Hematopoietic multipotent progenitor cell treated with erythropoietin and hydrocortisone succinate and interleukin-3 and kit ligand, for 4 days (in vitro differentiated cells): ENCODE measurements at places on chromosomes 7 and 10.

- peak; percentile 71 for DNase-seq
Measured at GRCh38 chr10:47133871-47134570, 166.0 kb upstream of the GDF10 start.

DNA sequence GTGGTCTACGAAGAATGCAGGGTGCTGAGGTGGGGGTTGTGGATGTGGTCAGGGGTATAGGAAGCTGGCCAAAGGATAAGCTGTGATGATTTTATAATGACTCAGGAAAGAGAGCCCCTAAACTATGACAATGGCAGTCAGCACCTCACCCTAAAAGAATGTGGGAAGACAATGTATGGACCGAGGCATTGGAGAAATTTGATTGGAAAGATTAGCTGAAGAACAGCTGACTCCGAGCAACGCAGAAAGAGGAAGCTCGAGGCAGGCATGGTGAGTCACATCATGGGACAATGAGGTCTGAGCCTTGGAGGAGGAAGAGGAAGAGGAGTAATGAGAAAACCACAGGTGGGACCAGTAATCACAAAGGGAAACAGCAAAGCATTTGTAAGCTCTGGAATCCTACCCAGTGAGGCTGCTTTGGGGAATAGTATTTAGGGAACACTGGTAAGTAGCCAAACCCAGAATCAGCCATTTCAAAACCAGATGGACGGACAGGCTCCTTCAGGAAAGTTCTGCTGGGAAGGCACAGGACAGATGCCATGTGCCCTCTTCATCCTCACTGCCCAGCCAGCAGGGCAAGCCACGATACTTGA is 295.4 kb downstream of the PRPF18 start:
- peak; percentile 62 for DNase-seq

DNA sequence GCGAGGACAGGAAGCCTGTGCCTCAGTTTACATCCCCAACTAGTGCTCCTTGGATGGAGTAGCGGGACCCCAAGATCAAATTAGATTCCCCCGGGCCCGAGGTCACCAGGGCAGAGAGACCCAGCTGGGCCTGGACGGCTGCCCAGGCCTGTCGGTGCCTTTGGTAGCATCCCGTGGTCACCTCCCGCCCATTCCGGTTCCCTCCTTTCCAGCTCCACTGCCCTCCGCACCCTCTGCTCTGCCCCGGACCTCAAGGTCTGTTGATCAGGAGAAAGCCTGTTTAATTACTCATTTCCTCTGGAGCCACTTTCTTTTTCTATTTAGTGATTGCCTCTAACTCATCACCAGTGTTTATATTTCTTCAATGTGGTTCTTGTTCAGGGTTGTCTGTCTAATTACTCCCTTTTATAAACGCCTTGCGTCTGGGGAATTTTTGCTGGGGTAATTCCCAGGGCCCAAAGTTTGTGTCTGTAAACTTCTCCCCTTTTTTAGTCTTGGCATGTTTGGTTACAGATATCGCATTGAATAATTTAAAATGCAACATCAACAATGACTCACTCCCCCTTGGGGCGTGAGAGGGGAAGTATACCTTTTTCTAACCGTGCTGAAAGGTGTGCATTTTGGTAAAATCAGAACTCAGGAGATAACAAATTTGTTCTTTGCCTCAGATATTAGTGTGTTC is 1.9 kb downstream of the FOXK1 start:
- DNase-seq, result peak; percentile 40

GRCh38 chr7:26860361-26860760 is 4.0 kb downstream of the SKAP2 start:
- DNase-seq, result no peak

GRCh38 chr10:103982639-103983038 is 15.7 kb downstream of the SLK start:
- DNase-seq, result no peak

DNA sequence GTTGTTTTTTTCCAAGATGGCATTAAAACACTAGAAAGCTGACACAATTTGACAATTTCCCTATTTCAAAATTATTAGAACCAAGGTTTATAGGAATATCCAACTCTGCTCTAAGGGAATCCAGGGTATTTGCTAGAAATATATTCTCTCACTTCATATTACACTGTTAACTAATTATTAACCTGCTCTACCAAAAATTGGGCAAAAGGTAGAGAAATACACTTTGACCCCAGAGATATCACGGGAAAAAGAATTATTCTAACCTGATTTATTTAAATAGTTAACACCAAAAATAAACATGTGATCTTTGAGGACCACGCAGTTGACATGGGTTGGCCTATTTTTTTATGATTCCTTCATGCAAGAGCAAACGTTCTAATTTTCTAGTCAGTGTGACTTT is 21.6 kb upstream of the FAM13C start:
- no peak for DNase-seq

GRCh38 chr10:84075226-84076046 is 63.9 kb upstream of the GHITM start:
- DNase-seq, result no peak

DNA sequence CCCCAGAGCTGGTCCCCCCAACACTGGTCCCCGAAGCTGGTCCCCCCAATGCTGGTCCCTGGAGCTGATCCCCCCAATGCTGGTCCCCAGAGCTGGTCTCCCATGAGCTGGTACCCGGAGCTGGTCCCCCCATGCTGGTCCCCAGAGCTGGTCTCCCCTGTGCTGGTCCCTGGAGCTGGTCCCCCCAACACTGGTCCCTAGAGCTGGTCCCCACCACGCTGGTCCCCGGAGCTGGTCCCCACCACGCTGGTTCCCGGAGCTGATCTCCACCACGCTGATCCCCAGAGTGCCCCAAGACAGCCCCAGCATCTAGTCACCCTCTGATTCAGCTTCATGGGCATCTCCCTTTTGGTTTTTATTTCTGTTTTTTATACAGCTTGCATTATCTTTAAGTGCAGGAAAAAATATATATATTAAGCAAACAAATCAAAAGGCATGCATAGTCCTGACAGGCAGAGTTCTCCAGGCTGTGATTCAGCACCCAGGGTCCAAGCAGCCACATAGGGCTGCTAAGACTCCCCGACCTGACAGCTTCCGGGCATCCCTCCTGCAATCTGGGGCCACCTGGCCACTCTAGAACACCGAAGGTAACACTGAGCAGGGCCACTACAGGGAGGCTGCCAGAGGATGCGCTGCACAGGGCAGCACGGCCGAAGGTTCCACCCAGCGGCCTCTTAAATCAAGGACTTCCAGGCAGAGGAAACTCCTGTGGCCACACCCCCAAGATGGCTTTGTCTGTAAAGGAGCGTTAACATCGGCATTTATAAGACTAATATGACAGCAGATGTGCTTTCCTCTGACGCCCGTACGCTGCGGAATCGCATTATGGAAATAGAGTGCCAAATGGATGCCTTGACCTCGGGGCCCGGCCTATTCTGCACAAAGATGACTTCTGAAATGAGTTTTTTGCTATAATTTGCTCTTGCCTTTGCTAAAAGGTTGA is 215.0 kb downstream of the PTPRN2 start:
- DNase-seq, result no peak

- DNase-seq, result peak; percentile 54
Measured at GRCh38 chr10:3468919-3469638, 296.5 kb upstream of the PITRM1 start.

DNA sequence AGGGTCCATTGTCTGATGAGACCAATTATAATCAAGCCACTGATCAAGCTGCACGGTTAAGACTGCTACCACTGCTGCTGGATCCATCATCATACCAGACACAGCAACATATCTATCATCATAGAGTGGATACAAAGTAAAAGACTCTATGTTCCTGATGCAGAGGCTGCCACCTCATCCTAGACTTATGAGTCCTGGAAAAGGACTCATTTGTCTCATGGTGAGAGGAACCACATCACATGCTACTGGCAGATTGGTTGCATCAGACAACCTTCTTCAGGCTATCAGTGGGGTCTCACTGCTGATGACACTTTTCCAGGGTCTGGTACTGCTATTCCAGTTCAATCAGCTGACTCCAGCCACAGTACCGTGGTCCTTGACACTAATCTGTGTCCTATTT is 79.0 kb downstream of the ABI1 start:
- DNase-seq, result no peak

DNA sequence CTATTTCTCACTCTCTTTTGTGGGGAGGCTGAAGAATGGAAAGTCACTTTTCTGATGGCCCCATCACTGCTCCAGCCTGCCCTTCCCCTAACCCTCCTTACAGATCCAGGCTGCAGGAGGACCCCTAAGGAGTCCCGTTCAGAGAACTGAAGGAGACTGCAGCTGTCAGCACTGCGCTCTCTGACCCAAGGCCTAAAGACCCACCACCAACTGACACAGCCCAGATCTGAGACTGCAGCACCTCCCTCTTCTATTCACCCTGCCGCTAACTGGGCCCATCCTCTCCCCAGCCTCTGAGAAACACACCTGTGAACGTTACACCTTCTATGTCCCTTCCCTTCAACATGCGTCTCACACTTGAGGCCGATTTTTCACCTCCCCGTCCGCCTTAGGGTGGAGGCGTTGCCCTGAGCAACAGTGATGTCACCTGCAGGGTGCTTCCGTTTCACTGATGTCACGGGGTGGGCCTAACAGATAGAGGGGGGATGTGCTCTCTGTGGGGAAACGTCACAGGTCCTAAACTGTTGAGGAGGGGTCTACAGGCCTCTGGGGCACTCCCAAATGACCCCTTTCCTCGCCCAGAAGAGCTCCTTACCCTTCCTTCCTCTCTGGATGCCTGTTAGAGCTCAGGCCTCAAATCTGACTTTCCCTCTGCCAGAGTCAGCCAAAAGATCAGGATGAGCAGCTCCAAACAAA is 5.1 kb downstream of the ITPRIP start:
- DNase-seq, result no peak

GRCh38 chr10:103724074-103724473 is 131.3 kb downstream of the SH3PXD2A start:
- DNase-seq, result no peak

DNA sequence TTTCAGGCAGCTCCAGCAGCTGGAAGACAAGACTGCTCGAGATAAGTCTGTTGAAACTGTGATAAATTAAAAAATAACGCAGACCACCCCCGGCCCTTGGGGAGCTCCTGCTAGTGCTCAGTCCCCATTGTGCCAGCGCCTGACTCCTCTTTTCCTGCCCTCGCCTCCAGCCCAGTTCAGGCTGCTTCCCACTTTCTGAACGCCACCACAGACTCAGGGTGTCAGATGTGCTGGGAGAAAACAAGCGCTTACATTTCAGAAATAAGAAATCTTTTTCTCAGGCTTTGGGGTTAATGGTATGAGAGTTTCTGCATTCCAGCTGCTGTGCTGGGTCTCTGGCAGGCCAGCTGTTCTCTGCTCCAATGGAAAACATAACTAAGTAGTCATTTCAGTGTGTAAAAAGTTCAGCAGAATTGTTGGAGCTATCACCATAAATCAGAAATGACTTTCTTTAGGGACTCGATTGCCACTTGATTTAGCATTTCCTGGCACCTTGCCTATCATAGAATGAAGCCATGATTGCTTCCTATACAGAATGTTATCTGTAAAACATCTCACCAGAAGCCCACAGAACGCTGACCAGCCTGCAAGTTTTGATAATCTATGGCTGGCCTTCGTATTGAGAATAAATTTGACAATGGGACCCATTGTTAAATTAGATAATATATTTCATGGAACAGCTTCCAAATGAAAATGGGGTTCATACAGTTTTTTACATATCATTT is 257.0 kb upstream of the ZNF32 start:
- peak; percentile 32 for DNase-seq

GRCh38 chr10:78658645-78659597 is 409.8 kb upstream of the ZMIZ1 start:
- peak; percentile 15 for DNase-seq

DNA sequence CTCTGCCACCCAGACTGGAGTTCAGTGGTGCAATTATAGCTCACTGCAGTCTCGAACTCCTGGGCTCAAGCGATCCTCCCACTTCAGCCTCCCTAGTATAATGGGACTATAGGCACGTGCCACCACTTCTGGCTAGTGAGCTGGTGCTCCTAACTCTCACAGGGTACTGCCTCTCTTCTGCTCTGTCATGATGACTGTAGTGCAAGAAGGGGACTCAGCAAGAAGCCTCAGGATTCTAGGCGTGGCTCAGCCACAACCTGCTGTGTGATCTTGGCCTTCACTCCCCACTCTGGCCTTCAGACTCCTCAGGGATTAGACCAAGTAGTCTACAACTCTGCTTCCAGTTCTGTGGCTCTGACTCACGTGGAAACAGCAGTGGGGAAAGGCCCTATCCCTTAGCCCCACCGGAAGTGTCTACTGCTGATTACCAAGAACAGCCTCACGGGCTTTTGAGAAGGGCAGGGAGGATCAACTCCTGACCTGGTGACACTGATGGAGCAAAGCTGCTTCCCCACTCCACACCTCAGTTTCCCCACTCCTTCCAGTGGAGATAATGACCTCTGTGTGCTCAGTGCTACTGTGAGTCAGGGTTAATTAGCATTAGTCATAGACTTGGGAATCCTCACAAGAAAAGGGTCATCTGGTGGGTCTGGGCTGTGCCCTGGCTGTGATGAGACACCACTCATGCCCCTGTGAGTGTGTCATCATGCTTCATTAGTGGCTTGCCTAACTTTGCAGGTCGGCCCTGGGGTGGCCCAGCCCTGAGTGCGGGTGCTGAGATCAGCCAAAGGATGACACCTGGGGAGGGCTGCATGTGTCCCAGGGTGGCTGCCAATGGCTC is 41.1 kb downstream of the ZC3HC1 start:
- DNase-seq, result peak; percentile 48

DNA sequence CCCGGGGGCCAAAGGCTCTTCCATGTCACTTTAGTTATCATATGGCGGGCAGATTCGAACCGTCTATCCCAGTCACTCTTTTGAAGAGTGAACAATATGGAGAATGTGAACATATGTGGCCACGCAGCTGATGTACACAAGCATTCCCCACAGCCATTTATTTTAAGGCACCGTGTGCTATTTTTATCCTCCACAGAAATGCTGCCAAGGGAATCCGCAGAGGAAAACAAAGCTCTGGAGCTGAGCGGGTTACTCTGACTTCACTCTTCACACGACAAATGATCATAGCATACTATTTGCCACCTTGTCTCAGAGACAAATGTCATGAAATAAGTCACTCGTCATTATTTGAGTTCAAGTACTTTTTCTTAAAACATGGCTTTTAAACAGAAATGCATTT is 100.3 kb downstream of the CTBP2 start:
- no peak for DNase-seq

GRCh38 chr10:112313234-112313633 is 30.0 kb downstream of the TECTB start:
- peak; percentile 31 for DNase-seq

DNA sequence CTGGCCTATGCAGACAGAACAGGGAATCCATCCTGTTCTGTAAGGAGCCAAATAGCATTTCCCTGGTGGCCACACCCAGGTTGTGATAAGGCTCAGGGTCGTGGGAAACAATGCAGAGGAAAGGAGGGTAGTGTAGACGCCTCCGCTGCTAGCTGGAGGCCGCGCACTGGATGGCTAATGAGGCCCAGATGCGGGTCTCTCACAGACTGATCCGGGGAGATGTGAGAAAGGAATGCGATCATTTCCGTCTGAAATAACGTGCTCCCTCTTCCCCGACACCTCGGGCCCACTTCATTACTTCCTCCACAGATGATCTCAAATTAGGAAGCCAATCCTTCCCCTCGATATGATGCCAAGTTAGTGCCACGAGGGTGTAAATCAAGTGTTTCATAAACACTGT is 203.3 kb downstream of the TAX1BP1 start:
- DNase-seq, result no peak
